ENCODE measurements at places on chromosomes 12 and 14.

- H3K36me3 ChIP-seq = no peaks in the 10 kb centered on the region
- no peaks in the 10 kb centered on the region for H3K27me3 ChIP-seq
- no peak for DNase-seq
Observed at GRCh38 chr12:69704357-69704756, 5.3 kb upstream of the BEST3 start.

DNA sequence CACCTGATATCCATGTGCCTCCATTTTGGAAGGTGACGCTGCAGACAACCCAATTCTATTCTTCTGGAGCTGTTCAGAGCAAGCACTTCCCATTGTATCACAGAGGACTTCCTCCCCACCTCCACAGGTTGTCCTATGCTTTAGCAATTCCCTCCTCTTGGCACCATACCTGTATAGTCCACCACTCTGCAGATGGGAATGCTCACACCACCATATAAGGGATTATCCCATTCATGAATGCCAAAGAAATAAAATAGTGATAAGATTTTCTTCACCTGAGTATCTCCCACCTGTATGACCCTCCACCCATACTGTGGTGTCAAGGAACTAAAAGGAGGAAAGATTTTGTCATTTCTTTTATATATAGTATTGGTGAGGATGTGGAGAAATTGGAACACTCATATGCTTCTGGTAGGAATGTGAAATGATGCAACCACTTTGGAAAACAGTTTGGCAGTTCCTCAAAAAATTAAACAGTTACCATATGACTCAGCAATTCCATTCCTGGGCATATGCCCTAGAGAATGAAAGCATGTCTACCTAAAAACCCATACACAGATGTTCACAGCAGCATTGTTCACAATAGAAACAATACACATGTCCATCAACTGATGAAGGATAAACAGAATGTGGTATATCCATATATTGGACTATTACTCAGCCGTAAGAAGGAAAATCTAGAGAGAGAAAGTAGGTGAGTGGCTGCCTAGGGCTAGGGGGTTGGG is 75.2 kb downstream of the FIGNL2 start:
- H3K36me3 ChIP-seq = no peaks in the 10 kb centered on the region
- H3K4me1 ChIP-seq = no peaks in the 10 kb centered on the region
- no peak overlapping the region for H3K4me3 ChIP-seq
- H3K27me3 ChIP-seq = no peaks in the 10 kb centered on the region
- no peak overlapping the region for H3K27ac ChIP-seq
- DNase-seq = no peak

- DNase-seq = no peak
- no peaks in the 10 kb centered on the region for H3K27me3 ChIP-seq
- H3K4me3 ChIP-seq = no peak overlapping the region
- H3K36me3 ChIP-seq = no peaks in the 10 kb centered on the region
- H3K4me1 ChIP-seq = no peaks in the 10 kb centered on the region
Observed at GRCh38 chr12:27142101-27142721, 59.8 kb upstream of the C12orf71 start.

DNA sequence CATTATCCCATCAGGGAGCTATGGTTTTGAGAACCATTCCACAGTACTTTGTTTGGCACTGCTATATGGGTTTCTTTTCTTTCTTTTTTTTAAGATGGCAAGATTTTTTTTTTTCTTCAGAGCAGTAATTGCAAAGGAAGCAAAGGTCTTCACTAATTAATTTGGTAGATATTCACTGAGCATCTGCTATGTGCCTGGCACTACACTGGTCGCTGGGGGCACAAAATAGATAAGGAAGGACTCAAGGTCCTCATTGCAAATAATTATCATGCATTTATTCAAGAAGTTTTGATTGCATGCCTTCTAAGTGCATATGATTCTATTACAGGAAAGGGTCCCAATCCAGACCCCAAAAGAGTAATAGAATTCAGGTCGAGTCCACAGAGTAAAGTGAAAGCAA is 10.0 kb upstream of the ATP2A2 start:
- DNase-seq = no peak
- no peaks in the 10 kb centered on the region for H3K36me3 ChIP-seq
- H3K27me3 ChIP-seq = no peaks in the 10 kb centered on the region
- no peak overlapping the region for H3K27ac ChIP-seq
- H3K4me3 ChIP-seq = no peak overlapping the region

DNA sequence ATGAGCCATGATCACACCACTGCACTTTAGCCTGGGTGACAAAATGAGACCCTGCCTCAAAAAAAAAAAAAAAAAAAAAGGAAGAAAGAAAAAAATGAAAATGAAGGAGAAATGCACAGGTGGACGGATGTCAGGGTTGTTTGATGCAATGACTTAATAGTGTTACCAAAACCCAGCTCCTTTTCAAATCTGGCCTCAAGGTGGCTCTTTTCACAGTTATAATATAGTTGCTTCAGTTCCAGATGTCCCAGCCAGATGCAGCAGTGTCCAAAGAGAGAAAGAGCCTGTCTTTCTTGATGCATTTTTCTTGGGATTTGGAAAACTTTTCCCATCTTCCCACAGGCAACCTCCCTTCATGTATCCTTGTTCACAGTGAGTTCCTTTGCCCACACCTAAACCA is 36.5 kb downstream of the KCNMB4 start:
- H3K36me3 ChIP-seq = no peaks in the 10 kb centered on the region
- no peak overlapping the region for H3K4me3 ChIP-seq
- no peaks in the 10 kb centered on the region for H3K27me3 ChIP-seq
- DNase-seq = no peak

GRCh38 chr12:78725033-78725432 is 139.5 kb upstream of the SYT1 start:
- no peaks in the 10 kb centered on the region for H3K27me3 ChIP-seq
- no peak overlapping the region for H3K27ac ChIP-seq
- no peaks in the 10 kb centered on the region for H3K36me3 ChIP-seq

GRCh38 chr12:7143564-7143963 is 13.4 kb downstream of the CLSTN3 start:
- H3K36me3 ChIP-seq = peaks cover 25% of the 10 kb centered on the region
- H3K27ac ChIP-seq = no peak overlapping the region
- H3K27me3 ChIP-seq = no peaks in the 10 kb centered on the region
- H3K4me1 ChIP-seq = no peaks in the 10 kb centered on the region
- H3K4me3 ChIP-seq = no peak overlapping the region

- H3K4me1 ChIP-seq = no peaks in the 10 kb centered on the region
- no peaks in the 10 kb centered on the region for H3K36me3 ChIP-seq
- DNase-seq = no peak
- no peak overlapping the region for H3K27ac ChIP-seq
- H3K4me3 ChIP-seq = no peak overlapping the region
Observed at GRCh38 chr12:111386885-111387284, 18.0 kb upstream of the PHETA1 start.

DNA sequence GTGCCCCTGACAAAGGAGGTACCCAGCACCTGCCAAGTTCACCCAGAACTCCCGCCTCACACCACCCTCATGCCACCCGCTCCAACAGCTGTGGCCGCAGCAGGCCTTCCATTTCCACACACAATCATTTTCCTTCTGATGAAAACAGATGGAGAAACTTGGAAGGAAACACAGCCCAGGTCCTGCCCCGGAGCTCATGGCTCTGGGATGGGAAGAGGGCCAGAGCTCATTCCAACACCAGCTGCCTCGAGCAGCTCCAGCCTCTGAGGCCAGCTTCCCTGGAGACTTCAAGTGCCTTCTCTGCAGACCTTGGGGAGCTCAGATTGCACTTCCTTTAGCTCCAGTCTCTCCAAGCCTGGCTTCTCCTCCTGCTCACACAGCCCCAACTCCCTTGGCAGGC is 55.1 kb upstream of the CMKLR1 start:
- H3K4me1 ChIP-seq = no peaks in the 10 kb centered on the region
- no peaks in the 10 kb centered on the region for H3K27me3 ChIP-seq
- no peak overlapping the region for H3K4me3 ChIP-seq

- H3K4me1 ChIP-seq = no peaks in the 10 kb centered on the region
- H3K27ac ChIP-seq = no peak overlapping the region
- H3K27me3 ChIP-seq = no peaks in the 10 kb centered on the region
- peaks cover 16% of the 10 kb centered on the region for H3K36me3 ChIP-seq
Observed at GRCh38 chr14:30585204-30585603, 26.2 kb downstream of the G2E3 start.

GRCh38 chr12:124160097-124160756 is 134.7 kb upstream of the RFLNA start:
- no peak overlapping the region for H3K27ac ChIP-seq
- H3K4me3 ChIP-seq = no peak overlapping the region
- no peaks in the 10 kb centered on the region for H3K4me1 ChIP-seq
- DNase-seq = no peak
- H3K27me3 ChIP-seq = no peaks in the 10 kb centered on the region
